ENCODE measurements at places on chromosomes 13 and 19.

DNA sequence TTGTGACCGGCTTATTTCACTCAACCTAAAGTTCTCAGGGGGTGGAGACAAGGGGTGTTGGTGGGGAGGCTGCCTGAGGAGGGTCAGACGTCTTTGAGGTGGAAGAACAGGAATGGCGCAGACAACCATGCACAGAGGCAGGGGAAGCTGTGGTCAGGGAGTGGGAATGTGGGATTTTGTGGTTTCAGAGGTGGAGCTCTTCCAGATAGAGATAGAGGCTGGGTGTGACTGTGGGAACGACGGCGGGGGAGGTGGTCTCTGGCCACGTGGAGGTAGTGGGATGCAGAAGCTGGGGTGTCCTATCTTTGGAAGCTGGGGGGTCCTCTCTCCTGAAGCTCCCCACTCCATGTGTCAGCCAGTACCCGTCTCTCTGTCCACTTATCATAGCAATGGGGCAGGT is 7.8 kb upstream of the KLK14 start:
- no peak for DNase-seq

DNA sequence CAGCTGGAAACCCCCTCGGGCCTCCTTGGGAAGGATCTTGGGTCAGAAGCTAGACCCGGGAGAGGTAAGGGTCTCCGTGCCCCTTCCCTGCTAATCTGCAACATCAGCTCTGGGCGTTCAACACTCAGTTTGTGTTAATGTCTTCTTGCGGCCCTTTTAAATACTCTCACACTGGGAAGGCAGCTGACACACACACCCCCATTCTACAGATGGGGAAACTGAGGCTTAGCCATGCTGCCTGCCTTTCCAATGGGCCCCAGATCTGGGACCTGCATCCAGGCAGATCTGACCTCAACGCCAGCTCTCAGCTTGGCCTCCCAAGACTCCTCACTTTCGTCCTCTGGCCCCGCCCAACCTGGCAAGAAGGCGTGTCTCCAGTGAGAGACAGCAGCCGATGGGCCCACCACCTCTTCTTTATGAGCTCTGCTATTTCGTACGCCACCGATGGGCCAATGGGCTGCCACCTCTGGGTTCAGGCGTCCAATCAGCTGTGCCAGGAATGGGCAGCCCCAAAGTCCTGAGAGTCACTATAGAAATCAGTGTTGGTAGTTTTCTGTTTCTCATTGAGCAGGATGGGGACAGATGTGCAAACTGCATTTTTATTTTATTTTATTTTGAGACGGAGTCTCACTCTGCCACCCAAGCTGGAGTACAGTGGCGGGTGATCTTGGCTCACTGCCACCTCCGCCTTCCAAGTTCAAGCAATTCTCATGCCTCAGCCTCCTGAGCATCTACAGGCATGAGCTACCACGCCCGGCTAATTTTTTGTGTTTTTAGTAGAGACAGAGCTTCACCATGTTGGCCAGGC is 43.8 kb downstream of the DNM2 start:
- DNase-seq = no peak

- peak; percentile 39 for DNase-seq
Observed at GRCh38 chr19:37928527-37929286, 21.7 kb downstream of the SIPA1L3 start.

- no peak for DNase-seq
Observed at GRCh38 chr19:9644472-9644871, 23.4 kb upstream of the ZNF561 start.

GRCh38 chr19:49408816-49409440 is 14.3 kb downstream of the PTH2 start:
- peak; percentile 69 for DNase-seq

DNA sequence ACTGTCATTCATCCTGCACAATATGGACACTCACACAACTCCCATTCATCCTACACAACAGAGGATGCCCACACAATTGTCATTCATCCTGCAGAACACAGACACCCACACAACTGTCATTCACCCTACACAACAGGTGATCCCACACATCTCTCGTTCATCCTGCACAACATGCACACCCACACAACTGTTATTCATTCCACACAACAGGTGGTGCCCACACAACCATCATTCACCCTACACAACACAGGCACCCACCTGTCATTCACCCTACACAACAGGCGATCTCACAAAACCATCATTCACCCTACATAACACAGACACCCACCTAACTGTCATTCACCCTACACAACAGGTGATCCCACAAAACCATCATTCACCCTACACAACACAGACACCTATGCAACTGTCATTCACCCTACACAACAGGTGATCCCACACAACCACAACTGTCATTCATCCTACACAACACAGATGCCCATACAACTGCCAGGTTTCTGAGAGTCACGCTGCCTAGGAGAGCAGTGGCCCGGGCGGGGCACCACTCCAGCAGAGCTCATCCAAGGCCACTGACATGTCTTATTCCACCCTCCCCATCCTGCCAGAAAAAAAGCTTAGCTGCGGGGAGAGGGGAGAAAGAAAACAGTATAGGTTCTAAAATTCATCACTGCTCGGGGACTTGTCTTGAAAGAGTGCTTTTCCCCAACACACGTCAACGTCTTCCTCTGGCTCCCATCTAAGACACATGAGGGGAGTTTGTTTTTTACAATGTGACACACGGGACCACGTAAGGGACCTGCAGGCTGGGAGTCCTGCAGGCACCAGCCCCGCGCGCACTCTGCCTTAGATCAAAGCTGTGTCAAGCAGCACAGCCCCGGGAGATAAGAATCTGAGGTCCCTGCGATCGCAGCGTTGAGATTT is 44.0 kb downstream of the KLF2 start:
- no peak for DNase-seq

DNA sequence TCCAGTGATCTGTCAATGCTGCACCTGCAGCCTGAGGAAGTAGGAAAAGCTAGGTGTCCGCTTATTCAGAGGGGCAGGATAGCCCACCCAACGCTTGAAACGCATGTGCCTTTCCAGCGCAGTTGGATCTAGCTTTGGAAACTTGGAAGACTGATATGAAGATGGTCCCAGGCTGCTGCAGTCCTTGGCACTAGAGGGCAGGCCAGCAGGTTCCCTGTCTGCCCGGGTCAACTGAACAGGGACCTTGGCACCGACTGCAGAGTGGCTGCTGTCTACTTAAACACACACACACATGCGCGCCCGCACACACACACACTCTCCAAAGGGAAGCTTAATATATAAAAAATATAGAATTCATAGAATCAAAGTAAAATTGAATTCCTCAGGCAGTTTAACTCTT is 100.0 kb downstream of the TSHZ3 start:
- no peak for DNase-seq

GRCh38 chr19:46408664-46409039 is 4.7 kb downstream of the CCDC8 start:
- no peak for DNase-seq

DNA sequence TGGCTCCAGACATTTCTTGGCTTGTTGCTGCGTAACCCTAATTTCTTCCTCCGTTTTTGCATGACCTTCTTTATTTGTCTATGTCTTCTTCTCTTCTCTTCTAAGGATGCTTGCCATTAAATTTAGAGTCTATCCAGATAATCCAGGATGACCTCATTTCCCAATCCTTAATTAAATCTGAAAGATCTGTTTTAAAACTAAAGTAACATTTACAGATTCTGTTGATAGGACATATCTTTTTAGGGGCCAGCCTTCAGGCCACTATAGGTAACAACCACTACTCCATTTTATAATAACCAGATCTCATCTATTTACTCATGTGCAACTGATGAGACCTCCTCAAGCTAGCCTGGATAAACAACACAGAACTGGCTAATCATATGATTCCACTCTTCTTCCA is 490.5 kb upstream of the SLC10A2 start:
- no peak for DNase-seq

GRCh38 chr13:95455782-95456181 is 96.7 kb upstream of the CLDN10 start:
- no peak for DNase-seq

DNA sequence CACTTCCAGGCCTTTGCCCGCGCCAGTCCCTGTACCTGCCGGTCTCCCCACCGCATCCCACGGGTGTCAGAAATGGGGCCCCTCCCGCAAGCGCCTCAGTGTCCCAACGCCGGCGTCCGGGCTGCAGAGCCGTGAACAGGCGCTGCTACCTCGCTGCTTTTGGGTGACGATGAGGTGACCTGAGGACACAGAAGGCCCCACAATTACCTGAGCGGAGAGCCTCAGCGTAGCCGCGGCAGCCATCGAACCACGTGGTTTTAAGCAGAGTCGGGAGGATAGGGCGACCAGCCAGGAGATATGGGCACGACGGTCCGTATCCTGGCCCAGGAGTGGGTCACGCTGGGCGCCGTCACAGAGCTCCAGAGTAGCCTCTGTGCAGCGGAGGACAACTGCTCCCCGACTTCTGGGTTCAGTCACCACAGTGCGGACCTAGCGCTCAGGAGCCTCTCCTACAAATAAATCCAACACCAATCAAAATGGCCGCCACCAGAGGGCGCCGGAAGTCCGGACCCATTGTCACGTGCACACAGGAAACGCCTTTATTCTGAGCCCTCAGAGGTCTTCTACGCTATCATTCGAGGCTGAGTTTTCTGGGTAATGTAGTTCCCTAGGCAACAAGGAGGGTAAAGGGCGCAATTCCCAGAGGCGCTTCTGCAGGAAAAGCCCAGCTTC is at the start of gene ZNF814:
ZNF814 (minus strand) TSS at position 478 of the 672 bp plus-strand sequence; CDS start at position 243, 235 bp downstream.
- DNase-seq = peak; percentile 63

- DNase-seq = no peak
Observed at GRCh38 chr19:13978351-13979243, 26.3 kb downstream of the DCAF15 start.

GRCh38 chr13:52862358-52863206 is 14.1 kb upstream of the PCDH8 start:
- DNase-seq = no peak

DNA sequence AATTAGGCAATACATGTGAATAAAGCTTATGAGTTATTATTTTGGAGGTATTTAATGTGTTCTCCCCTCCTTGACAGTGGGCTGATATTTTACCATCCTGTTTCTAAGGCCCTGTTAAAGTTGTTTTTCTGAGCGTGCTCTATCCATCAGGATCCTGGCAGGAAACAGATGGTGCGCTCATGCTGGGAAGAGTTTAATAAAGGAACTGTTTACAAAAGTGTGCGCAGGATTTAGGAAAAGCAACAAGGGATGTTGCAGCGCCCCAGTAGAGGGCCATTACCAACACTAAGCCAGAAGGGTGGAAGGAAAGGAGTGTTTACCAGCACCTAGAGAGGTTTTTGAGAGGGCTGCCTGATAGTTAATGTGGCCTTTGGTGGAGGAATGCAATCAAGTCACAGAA is 374.5 kb downstream of the KCNRG start:
- no peak for DNase-seq

DNA sequence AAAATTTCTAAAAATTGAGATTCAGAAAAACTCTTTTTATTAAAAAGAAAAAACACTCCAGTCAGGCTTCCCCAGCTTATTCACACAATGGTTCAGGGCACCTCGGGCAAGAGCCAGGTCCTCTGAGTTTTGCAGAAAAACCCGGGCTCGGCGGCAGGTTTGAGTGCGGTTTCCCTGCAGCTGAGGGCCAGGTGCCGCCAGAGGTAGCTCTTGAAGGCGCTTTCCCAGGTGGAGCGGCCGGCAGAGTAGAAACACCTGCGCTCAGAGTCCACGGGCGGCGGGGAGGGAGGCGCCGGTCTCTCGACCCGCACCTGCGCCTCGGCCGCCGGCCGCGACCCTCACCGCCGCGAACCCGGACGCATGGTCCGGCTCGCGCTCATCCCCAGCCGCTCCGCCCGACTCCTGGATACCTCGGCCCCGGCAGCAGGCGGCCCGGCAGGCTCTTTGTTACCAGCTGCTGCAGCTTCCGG is 444 bp downstream of the PROSER1 start:
- no peak for DNase-seq

GRCh38 chr13:93477238-93477637 is 250.6 kb downstream of the GPC6 start:
- no peak for DNase-seq

DNA sequence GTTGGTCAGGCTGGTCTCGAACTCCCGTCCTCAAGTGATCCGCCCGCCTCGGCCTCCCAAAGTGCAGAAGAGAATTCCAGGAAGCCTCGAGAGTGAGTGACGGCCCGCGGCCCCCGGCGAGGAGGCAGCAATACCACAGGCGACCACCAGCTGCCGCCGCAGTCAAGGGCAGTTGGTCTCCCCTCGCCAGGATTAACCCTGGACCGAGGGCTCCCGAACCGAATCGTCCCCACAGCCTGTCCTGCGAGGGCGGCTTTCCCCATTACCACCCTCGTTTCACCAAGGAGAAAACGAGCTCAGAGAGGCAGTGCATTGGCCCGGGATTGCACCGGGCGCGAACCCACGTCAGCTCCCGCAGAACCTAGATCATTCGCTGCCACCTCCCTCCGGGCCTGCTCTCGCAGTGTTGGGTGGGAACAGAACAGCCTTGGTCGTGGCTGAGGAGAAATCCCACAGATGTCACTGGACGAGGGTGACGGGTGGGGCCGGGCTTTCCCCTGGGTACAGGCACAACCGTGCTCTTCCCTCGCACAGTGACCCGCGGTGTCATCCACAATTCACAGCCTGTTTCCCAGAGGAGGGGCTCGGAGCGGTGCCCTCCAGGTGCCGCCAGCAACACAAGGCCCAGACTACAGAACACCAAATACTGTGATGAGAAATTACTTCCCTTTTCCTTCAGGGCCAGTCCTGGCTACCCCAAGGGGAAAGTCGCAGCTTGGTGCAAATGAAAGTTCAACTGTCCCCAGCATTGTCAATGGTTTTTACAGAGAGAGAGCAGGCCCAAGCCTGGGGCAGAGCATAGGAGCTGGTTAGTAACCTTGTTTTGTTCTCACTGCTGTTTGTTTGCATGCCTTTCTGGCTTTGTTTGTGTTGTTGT is 24.8 kb downstream of the C2CD4C start:
- DNase-seq = peak; percentile 11

DNA sequence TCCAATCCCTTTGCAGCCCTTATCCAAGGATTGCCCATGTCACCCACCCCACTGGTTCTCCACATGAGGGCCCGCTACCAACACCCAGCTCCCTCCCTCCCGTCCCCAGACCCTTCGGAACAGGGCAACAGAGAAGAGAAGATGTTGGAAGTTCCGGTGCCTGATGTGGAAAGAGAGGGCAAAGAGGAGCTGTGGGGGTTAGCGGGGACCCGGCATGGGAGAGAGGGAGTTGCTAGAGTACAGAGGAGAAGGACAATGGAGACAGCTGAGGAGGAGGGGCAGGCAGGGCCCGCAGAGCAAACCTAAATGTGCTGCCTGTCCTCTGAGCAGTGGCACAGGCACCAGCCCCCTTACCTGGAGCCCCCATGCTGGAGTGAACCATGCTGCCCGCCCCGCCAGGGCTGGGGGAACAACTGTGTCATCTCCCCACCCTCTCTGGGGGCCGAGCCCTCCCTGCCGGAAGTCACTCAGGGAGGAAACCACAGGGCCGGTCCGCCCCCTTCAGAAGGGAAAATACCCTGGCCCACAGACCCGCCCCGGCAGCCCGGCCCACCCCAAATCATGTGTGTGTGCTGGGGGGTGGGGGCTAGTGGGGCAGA is at the start of gene POU2F2:
POU2F2 (minus strand) TSS at position 417 of the 599 bp plus-strand sequence; CDS start at position 382, 35 bp downstream.
- peak; percentile 69 for DNase-seq

GRCh38 chr13:52749419-52749818 is 9.8 kb upstream of the CNMD start:
- DNase-seq = no peak
